ENCODE measurements at places on chromosomes 2 and 18. TPM values are rescaled to one million over a fixed set of nuclear protein-coding genes. Genes with fewer than 3 reads are reported as not detected.

The AFTPH gene
- 25.4 TPM for total RNA-seq

The PDCD1 gene
- total RNA-seq, result not detected

The KCMF1 gene
- 45.2 TPM for total RNA-seq

The SKOR2 gene
- not detected for total RNA-seq

The MAP3K19 gene
- total RNA-seq, result not detected

The SKA1 gene
- total RNA-seq, result 25.4 TPM

The HAAO gene
- 0.37 TPM for total RNA-seq

The YES1 gene
- 81.9 TPM for total RNA-seq

The GKN1 gene
- not detected for total RNA-seq

The HRH4 gene
- under 0.01 TPM for total RNA-seq

The CD8B2 gene
- not detected for total RNA-seq

The IL18R1 gene
- 0.73 TPM for total RNA-seq

The AQP4 gene
- not detected for total RNA-seq

The FOXD4L1 gene
- not detected for total RNA-seq

The ACVR1C gene
- total RNA-seq, result not detected

The ALPP gene
- not detected for total RNA-seq
